ENCODE measurements at places on chromosomes 6 and 20.

DNA sequence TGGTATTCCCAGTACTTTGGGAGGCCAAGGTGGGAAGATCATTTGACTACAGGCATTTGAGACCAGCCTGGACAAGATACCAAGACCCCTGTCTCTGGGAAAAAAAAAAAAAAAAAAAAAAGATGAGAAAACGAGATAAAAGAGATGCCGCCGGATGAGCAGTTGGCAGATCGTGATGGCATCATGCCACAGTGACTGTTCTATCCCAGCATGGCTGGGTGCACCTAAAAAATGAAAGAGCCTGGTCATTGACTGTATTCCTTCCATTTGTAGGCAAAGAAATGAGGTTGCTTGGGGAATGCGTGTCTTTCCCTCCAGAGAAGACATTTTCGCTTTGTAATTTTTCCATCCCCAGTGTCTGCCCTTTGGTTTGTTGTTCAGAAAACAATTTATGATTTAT is 12.9 kb downstream of the AKAP12 start:
- DNase-seq, result no peak

DNA sequence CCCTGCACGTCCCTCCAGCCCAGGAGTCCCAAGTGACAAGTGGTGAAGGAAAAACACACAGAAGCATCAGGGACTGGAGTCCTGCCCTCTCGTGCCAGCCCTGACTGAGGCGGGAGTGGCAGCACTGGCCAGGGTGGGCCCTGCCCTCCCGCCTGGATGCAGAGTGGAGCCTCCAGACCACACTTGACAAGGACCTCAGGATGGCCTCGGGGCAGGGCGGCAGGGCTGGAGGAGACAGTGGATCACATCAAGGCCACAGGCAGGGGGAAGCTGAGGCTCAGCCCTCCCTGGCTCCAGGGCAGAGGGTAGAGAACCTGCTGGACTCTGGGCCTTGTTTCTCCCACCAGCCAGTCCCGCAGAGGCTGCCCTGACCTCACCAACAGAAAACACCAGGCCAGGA is 128.8 kb upstream of the CDH4 start:
- DNase-seq, result no peak

GRCh38 chr20:15807271-15807670 is 766.0 kb downstream of the KIF16B start:
- DNase-seq, result no peak

- no peak for DNase-seq
These were observed 407.7 kb downstream of the CDH26 start for GRCh38 chr20:60365882-60366281.

Data from left renal cortex interstitium (tissue), 4 donors.